ENCODE measurements at places on chromosomes 5 and 9. TPM values are rescaled to one million over a fixed set of nuclear protein-coding genes. Genes with fewer than 3 reads are reported as not detected.
A peak's percentile ranks its signal among the peaks of the same experiment; 100 is the strongest.

TIMD4 gene
- not detected for total RNA-seq

- no peaks in the 10 kb centered on the region for H3K27me3 ChIP-seq
- no peaks in the 10 kb centered on the region for H3K36me3 ChIP-seq
- no peaks in the 10 kb centered on the region for H3K4me1 ChIP-seq
- no peak for DNase-seq
These were observed 577.9 kb downstream of the ISL1 start for GRCh38 chr5:51961154-51961562.

DNA sequence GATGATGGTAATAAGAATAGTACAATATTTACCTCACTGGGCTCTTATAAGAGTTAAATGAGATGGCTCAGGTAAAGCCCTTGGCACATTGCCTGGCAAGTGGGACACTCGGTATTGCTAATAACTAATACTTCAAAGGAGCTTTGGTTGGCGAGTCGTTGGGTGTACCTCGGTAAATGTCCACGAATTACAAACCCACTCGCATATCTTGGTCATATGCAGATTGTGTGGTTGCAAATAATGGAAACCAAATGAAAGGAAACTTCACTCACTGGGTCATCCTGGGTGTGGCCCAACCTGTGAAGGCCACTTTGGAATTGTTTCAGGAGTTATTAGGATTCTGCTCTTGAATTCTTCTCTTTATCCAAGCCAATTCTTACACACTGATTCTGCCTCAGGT is 147.5 kb downstream of the NTRK2 start:
- H3K36me3 ChIP-seq: no peaks in the 10 kb centered on the region
- H3K4me3 ChIP-seq: no peak overlapping the region
- H3K4me1 ChIP-seq: no peaks in the 10 kb centered on the region

DNA sequence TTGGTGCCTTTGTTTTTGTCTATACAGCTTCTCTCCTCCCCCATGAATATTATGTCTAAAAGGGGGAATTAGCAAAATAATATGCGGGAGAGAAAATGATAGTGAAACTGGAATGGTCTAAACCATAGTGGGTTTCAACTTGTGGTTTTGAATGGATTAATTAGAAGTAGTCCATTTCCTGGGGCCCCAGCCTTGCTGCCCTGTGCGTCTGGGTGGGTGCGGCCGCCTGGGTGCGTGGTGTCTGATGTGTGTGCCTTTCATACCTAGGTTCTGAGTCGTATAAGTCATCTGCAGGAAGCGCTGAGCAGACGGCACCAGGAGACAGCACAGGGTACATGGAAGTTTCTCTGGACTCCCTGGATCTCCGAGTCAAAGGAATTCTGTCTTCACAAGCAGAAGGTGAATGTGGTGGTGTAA is 120.0 kb upstream of the CACNA1B start:
- no peak overlapping the region for H3K4me3 ChIP-seq
- no peaks in the 10 kb centered on the region for H3K27me3 ChIP-seq
- no peak for DNase-seq
- H3K27ac ChIP-seq: peak overlapping the region; percentile 61
- no peaks in the 10 kb centered on the region for H3K36me3 ChIP-seq
- H3K4me1 ChIP-seq: peaks cover 9% of the 10 kb centered on the region
